Common myeloid progenitor, CD34-positive (primary cell): ENCODE measurements at places on chromosomes 11 and 22.

DNA sequence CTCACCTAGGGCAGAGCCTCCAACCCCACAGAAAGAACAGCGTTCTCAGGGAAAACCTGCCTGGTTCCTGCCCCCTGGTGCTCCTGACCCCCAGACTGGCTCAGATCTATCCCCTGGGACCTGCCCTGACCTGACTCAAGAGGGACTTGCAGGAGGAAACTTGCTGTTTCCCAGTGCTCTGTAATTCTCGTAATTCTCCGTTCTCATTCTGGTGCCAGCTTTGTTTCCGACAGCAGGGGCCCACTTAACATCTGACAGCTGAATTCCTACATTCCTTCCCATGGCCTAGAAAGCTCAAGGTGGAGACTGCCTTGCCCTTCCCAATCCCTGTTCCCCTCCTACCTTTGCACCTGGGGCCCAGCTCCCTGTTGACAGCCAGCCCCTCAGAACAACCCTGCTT lies 12.5 kb upstream of the CSF2RB start:
- H3K27me3 ChIP-seq: no peaks in the 10 kb centered on the region
- peak overlapping the region; percentile 52 for H3K27ac ChIP-seq
- H3K4me3 ChIP-seq: no peak overlapping the region

GRCh38 chr11:33211153-33211552 lies 46.0 kb upstream of the HIPK3 start:
- H3K36me3 ChIP-seq: no peaks in the 10 kb centered on the region
- H3K27me3 ChIP-seq: no peaks in the 10 kb centered on the region
- H3K4me3 ChIP-seq: no peak overlapping the region
- DNase-seq: peak; percentile 40
- no peak overlapping the region for H3K27ac ChIP-seq

GRCh38 chr11:20002312-20003216 lies 157.7 kb downstream of the DBX1 start:
- no peaks in the 10 kb centered on the region for H3K36me3 ChIP-seq
- DNase-seq: no peak
- peaks cover 2% of the 10 kb centered on the region for H3K4me1 ChIP-seq
- no peak overlapping the region for H3K4me3 ChIP-seq

- H3K4me1 ChIP-seq: peaks cover 16% of the 10 kb centered on the region
- DNase-seq: peak; percentile 54
- H3K27ac ChIP-seq: no peak overlapping the region
- H3K27me3 ChIP-seq: no peaks in the 10 kb centered on the region
These were observed 24.7 kb downstream of the CPT1A start for GRCh38 chr11:68816917-68817419.

- no peak overlapping the region for H3K27ac ChIP-seq
- no peaks in the 10 kb centered on the region for H3K4me1 ChIP-seq
- peaks cover 4% of the 10 kb centered on the region for H3K27me3 ChIP-seq
- peak; percentile 62 for DNase-seq
These were observed 5.9 kb upstream of the TP53AIP1 start for GRCh38 chr11:128948583-128948982.
